ENCODE measurements at places on chromosomes 12 and 14. TPM values are rescaled to one million over a fixed set of nuclear protein-coding genes. Genes with fewer than 3 reads are reported as not detected.

The LRIG3 gene
- total RNA-seq, result 8.8 TPM

The UBE2N gene
- 149 TPM for total RNA-seq

DNA sequence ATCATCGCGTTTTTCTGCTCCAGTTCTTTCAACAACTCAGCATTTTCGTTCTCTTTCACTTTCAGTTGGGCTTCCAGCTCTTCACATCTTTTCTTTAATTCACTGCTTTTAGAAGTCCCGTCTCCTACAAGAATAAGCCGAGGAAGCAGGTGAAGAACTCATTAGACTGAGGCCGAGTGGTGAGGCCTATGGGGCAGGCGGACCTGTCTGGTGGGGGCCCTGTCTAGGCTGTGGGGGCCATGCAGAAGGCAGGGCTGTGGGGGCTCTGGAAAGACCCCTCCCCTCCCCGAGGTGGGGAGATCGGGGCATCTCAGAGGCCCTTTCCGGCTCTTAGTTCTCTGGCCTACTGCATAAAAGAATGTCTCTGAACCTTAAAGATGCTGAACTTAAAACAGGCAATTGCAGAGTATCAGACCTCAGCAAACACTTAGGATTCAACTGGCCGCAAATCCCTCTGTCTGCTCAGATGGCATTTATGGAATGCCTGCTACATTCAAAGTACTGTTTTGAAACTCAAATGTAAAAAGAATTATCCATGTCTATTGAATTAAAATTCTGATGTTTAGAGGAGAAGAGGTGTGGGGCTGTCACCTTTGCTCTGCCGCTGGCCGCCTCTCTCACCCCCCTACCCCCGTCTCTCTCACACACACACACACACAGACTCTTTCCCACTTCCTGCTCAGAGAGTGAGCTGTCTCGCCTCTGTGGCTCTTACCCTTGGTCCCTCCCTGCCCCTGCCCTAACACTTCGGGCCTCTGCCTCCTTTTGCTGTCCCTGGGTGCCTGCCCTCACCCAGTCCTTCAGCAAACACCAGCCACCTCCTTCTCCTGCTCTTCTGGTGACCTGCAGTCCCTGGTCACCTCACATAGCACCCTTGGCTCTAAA lies 34.7 kb downstream of the CCDC92 start:
- no peak for DNase-seq

- DNase-seq, result no peak
These were observed 12.7 kb upstream of the GPATCH2L start for GRCh38 chr14:76138758-76139723.

GRCh38 chr14:22564463-22564862 lies 24.6 kb downstream of the DAD1 start:
- DNase-seq, result no peak

DNA sequence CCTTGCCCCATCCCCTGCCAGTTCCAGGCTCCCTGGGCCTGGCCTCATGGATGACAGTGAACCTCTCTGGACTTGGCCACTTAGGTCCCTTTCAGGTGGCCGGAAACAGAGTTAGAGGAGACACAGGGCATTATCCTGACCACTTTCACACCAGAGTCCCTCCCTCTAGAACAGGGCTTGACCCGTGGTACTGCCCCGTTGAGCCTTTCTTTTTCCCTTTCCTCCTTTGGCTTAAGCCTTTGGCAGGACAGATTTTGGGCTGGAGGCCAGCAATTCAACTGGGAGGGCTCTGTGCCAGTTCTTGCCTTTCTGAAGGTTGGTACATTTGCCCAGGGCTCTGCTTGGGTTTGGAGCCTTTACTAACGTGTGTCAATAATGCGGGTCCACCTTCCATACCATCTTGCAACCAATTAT lies 22.8 kb downstream of the TPCN1 start:
- DNase-seq, result no peak

The MMP17 gene
- 30.2 TPM for total RNA-seq

All from HFFc6 (cell line).